SHP77 (cell line): ENCODE measurements at places on chromosomes 3 and 15.

DNA sequence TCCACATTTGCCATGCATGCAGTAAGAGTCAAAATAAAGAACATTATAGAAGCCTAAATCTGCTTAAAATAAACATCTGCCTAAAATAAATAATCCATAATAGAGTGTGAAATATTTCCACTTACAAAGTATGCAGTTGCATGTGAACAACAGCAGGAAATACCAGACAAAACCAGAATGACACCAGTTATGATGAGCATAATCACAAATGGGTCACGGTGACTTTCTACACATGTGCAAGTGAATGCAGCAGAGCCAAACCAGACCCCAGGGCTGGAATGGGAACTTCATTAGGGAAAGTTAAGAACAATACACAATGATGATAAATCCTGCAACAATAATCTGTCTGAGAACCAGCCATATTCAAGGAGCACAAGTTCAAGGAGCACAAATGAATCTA lies 615.5 kb downstream of the ROBO2 start:
- DNase-seq, result no peak

DNA sequence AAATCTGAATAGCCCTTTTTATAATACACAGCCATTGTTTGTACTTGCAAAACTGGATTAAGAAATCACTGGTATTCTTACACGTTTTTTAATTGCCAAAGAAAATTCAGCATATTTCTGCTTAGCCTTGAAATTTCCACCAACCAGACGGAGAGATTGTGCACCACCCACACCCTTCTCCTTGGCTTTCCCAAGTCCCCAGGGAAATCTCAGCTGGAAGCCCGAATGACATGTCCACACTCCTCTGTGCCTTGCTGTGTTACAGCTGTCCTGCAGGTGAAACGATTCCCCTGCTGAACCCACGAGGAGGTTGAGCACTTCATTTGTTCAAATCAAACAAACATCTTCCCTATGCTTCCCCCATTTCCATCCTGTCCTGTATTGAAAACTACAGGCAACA lies 49.6 kb upstream of the PPARG start:
- no peak for DNase-seq

DNA sequence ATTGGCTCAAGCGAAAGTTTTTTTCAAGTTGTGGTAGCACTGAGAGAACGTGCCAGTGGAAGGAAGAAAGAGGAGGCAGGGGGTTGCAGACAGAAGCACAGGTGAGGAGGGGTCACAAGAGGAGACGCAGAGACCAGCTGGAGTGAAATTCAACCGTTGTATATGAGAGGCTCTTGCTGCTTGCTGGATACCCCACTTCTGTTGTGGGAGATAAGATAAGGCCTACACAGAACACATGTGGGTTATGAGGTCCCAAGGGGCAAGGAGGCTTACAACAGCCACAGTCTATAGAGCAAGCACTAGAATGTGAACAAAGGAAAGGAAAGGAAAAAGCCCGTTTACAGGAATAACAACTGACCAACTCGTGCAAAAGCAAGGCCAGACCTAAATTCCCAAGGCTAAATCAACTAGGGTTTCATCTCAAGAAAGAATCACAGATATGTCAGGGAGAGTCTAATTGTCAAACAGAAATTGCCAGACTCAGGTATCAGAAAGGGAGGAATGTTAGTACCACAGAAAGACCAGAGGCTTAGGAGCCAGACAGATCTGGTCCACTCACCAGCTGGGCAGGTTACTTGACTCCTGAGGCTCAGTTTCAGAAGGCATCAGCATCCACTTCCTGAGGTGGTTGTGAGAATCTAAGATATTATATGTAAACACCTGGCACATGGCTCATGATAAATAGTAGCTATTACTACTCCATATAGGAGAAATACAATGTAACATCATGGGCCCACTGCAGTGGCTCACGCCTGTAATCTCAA lies 60.9 kb downstream of the MSL2 start:
- DNase-seq, result no peak

DNA sequence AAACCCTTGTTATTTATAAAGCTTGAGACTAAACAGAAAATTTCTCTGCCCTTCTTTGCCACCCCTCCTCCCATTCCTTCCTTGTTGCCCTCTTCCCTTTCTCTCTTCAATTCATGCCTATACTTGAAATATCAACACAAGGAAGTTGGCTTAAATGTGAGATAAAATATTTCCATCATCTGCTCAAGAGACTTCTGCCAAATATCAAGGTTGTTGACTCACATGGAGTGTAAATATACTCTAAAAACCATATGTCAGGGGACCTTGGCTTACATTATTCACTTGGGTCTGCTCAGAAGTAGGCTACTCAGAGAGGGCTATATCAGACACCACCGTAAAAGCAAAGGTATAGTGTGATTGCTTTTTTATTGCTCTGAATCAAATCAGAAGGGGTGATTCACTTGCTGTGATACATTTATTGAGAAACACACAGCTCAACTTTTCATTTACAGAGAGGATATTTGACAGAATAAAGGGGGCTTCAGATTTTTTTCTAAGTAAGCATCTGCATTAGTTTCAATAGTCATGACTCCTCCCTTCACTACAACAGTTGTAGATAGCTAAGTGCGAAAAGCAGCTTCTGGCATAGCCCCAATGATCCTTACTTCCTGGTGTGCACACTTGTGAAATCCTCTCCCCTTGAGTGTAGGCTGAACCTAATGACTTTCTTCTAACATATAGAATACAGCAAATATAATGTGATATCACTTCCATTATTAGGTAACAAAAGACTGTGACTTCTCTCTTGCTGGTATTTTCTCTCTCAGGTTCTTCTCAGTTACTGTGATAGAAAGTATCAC lies 386.2 kb downstream of the EFHB start:
- no peak for DNase-seq

DNA sequence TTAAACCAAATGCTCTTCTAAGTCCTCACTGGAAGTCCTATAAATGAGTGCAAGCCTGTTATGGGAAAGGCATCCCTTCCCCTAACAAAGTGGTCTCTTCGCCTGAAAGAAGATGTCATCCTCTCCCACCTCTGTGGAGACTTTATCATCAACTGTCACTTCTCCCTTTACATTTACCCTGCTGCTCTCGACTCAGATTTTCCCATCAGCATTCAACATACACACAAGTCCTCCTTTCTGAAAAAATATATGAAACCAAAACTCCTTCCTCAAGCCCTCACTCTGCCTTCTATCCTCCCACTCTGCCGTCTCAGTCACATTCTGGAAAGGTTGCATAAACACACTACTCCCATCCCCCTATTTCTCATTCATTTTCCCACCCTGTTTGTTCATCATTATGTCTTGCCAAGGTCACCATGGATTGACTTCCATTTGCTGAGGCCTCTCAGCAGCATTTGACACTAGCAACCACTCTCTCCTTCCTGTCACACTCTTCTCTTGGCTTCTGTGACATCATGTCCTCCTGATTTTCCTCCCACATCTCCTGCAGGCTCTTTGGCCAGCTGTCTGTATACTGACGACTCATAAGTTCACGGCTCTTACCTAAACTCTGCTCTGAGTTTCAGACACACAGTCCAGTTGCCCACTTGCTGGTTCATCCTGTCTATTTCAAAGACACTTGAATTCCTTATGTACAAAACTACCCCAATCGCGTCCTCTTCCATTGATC lies 70.3 kb upstream of the SMAD3 start:
- no peak for DNase-seq

GRCh38 chr3:3503411-3503810 lies 295.8 kb upstream of the LRRN1 start:
- DNase-seq, result no peak

DNA sequence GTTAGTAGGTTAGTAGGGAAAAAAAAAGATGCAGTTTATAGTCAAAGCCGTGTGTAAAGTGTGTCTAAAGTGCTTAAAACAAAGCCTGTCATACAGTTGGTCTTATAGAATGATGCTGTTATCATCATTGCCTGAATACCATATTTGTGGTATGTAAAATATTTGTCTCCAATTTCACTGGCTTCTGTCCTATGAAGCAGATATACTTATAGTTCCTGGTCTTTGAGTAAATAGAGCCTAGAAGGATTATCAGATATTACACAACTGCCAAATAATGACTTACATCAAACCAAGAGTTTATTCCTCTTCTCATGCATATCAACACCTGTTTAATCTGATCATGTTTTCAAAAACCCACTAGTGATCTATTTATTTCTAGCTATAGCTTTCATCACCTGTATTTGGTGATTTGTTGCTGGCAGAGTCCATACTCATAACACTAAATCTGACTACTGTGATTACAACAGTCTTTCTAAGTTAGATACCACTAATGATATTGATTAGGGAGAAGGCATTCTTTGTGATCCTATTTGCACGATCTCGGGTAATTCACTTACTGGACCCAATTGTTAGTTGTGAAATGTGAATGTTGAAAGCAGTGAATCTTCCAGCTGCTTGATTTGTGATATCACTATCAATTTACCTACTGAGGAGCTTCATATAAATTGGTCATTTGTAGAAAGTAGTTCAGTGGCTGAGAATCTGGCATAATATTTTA lies 413.7 kb downstream of the LPP start:
- no peak for DNase-seq

GRCh38 chr3:11567516-11568467 lies 75.9 kb downstream of the VGLL4 start:
- DNase-seq, result no peak

DNA sequence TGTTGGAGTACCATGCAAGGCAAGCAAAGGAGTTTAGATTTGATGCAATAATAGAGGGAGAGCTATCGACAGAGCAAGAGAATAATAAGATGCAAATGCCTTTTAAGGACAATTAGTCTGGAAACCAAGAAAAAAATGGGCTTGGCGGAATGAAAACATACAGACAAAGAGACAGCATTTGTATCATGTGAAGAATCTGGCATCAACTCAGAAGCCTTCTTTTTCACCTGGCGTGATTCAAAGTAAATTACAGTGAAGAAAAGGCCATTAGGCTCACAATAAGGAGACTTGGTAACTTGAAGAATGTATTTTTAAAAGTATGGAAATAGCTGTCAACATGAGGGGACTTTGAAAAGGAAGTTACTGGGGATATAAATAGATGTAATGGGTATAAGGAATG lies 521.2 kb upstream of the GOLIM4 start:
- DNase-seq, result no peak

GRCh38 chr3:25582242-25582641 lies 82.5 kb downstream of the TOP2B start:
- no peak for DNase-seq

GRCh38 chr15:29822684-29823459 lies 604 bp upstream of the TJP1 start:
- DNase-seq, result peak; percentile 35

GRCh38 chr3:59212128-59212779 lies 162.4 kb upstream of the CFAP20DC start:
- DNase-seq, result peak; percentile 21

GRCh38 chr15:56659197-56659596 lies 74.1 kb downstream of the ZNF280D start:
- no peak for DNase-seq

DNA sequence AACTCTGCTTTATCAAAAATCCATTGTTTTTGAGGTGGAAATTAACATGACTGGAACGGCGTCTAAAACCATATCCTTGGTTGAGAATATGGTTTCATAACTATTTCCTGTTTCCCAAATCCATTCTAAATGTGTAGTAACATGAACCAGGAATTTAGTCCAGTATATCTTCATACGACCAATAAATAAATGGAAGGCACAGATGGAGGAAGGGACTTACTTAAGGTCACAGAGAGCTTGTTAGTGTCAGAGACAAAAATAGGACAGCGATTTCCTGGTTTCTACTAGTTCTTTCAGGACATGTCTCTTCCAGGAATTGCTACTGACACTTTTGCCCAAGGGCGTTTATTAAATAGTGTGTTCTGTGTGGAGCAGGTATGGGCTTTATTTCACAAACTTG lies 41.2 kb downstream of the HES1 start:
- DNase-seq, result no peak

- DNase-seq, result no peak
Measured at GRCh38 chr3:101896083-101896757, 46.9 kb downstream of the NFKBIZ start.

DNA sequence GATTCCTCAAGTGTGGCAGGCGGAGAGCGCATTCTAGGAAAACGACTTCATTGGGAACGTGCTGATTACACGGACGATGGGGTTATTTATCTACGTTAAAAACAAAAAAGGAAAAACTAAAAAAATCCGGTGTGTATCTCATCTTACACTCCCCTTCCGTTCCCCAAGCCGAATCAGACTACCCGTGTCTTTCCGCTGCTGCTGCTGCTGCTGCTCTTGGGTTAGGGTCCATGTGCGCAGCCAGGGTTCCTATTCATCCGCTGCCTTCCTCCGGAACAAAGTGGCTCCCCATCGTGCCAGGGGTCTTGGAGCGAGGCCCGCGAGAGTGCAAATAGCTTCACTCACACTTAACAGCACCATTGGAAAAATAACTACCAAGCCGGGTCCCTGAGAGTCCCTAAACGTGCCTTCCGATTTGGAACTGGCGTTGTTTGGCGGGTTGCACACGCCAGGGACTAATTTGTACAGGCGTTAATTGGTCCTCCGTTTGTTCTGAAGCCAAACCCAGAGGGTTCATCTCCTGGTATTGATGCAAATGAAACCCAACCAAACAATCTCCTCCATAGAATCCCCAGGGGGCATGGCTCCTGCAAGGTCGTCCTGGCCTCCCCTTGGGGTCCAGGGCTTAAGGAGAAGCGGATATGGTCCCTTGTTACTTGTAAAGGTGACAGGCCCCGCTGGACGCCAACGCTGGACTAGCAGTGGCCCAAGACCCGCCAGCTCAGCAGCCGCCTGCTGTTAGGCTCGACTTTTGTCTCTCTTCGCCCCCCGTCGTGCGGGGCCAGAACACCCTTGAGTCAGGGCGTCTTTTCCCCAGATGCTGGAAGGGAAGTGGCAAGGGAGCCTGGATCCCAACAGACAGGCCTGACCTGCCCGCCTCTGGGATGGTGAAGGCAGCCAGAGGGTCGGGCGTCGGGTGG lies 11.0 kb upstream of the ONECUT1 start:
- no peak for DNase-seq

- no peak for DNase-seq
Measured at GRCh38 chr3:120831066-120831465, 76.9 kb upstream of the STXBP5L start.

DNA sequence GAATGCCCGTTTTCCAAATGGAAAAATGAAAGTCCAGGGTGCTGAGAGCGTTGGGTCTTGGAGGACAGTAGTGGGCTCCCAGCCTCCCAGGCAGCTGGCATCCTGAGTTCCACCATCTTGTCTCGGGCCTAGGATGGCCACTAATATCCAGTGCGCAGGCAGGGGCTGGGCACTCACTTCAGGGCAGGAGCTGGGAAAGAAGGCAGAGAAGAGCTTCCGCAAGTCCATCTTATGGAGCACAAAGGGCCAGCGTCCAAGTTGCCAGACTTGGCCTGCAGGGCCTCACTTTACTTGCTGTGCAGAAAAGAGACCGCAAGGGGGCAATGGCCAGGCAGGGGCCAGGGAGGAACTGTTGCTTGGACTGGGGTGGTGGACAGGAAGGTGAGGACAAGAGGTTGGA lies 46.1 kb downstream of the IQSEC1 start:
- DNase-seq, result no peak

- no peak for DNase-seq
Measured at GRCh38 chr3:140914384-140914945, 27.2 kb upstream of the SLC25A36 start.

DNA sequence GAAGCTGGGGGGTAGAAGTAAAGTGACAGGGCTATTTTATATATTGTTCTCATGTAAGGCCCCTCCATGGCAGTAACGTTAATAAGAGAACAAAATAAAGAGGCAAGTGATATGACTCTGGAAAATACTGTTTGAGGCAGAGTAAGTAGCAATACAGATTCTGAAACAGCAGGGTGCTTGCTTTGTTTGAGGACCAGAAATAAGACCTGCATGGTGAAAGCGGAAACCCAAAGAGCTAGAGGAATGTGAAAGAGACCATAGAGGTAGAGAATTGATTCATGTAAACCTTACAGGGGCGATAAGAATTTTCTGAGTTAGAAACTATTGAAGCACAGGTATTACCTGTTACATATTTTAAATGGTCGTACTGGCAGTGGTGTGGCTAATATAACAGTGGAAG lies 1517.1 kb downstream of the SI start:
- DNase-seq, result no peak
